ENCODE measurements at places on chromosomes 3 and 15. TPM values are rescaled to one million over a fixed set of nuclear protein-coding genes. Genes with fewer than 3 reads are reported as not detected.
A peak's percentile ranks its signal among the peaks of the same experiment; 100 is the strongest.

DNA sequence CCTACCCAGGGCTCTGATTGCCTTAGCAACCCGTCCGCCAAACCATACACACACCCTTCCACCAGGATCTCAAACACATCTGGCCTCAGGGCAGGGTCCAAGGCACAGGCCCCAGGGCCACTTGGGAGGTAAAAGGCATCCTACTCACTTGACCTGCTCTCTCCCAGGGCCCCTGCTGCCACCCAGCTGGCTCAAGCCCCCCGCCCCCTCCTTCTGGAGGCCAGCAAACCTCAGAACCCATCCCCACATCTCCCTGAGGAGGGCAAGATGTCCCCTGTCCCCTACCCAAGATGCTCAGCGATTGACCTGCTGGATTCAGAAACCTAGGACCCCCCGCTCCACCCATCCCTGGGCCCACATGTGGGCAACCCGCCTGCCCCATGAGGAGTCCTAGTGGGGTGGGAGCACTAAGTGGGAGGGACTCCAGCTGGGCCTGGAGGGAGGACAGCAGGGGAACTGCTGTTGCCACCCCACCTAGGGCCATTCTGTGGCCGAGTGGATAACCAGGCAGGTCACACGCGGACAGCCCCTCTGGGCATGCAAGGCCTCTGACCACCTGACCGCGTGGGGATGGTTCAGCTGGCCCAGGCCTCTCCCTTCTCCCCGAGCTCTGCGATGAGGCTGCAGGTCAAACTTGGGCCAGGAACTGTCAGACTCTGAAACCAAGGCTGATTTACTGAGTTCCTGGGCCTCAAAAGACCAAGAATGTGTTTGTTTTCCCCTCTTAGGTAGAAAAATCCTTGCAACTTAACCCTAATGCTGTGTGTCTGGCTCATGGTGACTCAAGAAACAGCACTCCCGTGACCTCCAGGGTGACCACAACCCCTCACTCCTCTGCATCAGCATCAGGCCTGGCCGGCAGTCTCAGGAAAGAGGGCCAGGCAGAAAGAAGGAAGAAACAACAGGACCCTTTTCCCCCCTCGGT is 4.2 kb downstream of the MFGE8 start:
- no peak for DNase-seq

DNA sequence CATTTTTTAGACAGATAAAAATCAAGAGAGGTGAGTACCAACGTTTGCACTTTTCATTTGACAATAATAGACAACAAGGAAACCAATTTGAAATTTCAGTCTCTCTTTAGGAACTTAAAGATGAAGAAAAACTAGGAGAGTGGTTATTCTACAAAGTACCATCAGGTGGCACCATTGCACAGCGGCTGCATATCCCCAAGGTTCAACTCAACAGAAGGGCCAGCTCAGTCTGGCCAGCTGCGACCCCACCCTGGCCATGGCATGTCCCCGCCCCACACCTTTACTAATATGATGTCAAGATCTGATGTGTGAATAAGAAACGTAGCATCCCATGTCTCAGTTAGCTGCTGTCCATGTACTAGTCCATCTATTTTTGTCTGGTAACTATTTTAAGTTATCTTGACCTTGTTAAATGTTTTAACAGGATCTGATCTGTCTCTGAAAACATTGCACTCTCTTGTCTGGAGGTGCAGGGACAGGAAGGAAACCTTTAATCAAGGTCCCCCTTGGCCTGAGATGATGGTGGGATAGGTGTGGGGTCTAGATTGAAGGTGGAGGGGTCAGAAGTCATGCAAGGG is 35.5 kb upstream of the CGNL1 start:
- peak; percentile 64 for DNase-seq

DNA sequence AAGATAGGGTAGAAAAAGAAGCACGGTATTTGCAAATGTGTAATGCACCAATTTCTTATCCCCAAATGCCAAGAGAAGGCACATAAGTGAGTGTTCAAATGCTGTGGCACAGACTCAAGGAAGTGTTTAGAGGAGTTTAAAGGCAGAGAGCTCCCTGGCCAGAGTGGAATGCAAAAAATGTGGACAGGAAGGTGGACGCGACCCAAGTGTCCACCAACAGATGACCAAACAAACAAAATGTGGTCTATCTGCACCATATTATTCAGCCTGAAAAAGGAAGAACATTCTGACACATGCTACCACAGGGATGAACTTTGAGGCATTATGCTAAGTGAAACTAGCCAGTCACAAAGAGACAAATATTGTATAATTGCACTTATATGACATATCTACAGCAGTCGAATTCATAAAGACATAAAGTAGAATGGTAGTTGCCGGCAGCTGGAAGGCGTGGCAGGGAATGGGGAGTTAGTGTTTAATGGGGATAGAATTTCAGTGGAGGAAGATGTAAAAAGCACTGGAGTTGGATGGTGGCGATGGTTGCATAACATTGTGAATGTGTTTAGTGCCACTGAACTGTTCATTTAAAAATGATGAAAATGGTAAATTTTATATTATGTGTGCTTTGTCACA is 126.6 kb downstream of the SRGAP3 start:
- no peak for DNase-seq

GRCh38 chr3:104132566-104133403 is 1233.9 kb upstream of the ALCAM start:
- no peak for DNase-seq

- DNase-seq = no peak
Measured at GRCh38 chr3:145952536-145952935, 208.4 kb downstream of the PLOD2 start.

DNA sequence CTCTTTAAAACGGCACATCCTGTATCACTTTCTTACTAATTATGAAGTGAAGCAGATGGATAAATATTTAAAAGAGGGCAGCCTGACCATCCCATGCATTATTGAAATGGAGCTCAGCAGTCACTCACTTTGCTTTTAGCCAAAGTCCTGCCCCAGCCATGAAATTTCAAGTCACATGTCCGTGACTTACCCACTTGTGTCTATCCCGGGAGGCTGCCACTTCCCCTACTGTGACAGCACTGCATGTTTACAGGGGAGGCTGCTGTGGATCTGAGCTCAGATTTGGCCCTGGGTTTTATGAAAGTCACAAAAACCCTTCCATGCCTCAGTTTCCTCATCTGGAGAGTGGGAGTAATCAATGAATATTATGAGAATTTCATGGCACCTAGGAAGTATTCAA is 17.9 kb upstream of the LRRK1 start:
- no peak for DNase-seq

DNA sequence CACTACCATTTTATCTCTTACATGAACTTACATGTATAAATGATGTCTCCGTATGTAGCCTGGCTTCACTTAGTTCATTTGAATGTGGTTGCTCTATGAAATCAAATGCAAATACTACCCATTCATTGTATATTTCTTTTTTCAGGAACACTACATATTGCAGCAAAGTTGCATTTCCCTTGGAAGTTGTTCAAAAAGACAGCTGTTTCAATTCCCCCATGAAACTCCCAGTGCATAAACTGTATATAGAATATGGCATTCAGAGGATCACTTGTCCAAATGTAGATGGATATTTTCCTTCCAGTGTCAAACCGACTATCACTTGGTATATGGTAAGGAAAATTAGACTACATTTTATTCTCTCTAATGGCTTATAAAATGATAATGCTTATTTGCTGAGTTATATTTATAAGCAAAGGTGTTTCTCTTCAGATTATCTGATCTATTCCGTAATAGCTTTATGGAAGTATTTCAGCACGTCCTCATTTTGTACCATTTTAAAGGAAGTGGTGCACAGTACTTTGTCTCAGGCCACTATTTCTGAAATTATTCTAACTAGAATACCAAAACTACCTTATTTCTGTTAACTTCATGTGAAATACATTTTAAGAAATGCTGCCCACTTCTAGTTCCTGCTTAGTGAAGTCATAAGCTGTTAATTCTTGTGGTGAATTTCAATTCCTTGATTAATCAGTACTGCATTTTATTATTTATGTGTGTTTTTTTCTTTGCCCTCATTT is 95.1 kb downstream of the IL1RAP start:
- no peak for DNase-seq

DNA sequence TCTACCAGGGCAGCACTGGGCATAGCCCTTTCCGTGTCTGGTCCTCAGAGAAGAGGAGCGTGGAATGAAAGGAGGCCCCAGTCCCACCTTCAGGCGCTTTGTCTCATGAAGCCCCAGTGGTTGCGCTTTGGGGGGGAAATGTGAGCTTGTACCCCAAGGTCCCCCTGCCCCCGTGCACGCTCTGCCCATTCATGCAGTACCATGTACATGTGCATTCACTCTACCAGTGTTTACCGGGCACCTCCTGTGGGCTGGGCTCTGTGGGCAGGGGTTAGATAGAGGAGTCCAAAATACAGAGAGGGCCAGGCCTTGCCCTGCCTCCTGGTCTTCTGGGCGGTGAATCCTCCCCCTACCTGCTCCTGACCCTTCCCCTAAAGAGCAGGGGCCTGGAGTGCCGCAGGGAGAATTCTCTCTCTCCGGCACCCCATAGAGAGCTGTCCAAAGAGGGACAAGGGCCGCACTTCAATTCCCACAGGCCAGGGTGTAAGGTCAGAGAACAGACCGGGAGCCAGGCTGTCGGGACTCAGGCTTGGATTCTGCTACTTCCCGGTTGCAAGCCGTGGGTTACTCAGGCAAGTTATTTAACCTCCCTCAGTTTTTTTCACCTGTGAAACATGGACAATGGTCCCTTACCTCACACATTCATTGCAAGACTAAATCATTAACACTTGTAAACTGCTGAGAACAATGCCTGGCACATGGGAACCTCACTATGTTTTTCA is 153.4 kb downstream of the MEGF11 start:
- DNase-seq = no peak

- DNase-seq = no peak
Measured at GRCh38 chr3:54274607-54275006, 152.3 kb downstream of the CACNA2D3 start.

DNA sequence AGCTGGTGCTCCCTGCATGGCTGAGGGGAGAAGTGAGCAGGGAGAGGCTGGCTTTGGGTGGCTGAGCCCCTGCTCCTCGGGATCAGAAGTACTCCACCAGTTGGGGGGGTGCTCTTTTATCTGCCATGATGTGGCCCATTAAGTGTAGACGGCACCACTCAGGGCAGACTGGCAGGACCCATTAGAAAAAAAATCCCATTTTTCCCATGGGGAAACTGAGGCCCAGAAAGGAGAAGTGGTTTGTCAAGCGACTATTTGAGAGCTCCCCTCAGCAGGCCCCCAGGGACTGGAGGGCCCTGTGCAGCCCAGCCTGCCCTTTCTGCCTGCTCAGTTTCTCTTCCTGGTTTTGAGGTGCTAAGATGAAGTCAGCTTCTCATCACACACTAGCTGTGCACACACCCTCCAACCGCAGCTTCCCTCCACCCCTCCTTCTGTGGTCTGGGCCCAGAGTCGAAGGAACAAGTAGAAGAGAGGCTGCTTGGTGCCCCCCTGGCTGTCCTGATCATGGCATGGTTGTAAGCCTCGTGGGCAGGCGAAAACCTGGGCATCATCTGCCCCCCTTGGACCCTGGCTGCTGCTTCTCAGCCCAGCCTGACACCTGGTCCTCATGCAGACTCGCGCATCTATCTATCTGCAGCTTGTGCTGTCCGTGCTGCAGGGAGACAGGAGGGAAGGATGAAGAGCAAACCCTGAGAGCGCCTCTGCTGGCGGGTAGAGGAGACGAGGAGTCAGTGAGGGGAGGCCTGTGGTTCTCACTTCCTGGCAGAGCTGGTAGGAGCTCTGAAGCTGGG is 5.6 kb downstream of the CSK start:
- DNase-seq = peak; percentile 97

DNA sequence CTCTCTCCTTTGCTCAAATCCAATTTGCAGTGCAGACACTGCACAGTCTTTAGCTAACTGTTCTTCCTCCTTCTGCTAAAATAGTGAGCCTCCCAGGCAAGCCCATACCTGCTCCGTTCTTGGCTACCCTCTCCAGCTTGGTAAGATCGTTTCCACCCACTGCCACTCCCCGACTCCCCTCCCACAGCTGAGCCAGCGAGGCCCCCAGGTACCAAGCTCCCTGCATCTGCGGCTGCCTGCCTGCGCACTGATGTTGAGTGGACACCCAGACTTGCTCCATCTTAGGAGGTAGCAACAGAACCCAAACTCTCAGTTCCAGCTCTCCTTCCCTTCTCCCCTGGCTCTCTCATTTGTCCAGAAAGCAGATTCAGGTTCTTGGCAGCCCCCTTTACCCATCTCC is 7.9 kb upstream of the TNK2 start:
- DNase-seq = no peak

DNA sequence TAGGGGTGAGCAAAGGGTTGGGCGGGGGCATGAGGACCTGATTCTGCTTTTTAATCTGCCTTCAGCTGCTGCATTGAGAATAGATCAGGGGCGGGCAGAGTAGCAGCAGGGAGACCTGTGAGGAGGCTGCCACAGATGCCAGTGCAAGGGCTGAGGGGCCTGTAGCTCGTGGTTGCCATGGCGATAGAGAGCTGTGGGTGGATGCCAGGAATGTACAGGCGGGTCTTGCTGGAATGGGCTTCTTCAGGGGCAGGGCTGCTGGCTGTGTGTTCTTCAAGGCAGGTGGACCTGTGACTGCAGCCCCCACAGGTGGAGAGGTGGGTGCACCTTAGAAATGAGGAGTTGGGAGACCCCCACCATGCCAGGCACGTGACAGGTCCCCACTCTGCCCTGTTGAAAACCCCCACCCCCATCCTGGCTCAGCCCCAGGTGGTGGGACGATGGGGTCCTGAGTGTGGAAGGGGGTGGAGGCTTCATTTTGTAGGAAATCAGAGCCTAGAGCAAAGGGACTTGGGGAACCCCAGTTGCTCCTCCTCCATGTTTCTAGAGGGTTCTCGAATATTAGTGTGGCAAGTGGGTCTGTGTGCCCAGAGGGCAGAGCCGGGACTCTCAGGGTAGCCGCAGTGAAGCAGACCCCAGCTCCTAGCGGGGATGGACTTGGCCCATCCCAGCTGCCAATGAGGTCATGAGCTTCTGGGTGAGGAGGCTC is 38.3 kb downstream of the SLC6A6 start:
- DNase-seq = no peak

GRCh38 chr3:58022490-58022889 is 14.3 kb downstream of the FLNB start:
- no peak for DNase-seq

GRCh38 chr3:160739079-160739478 is 17.0 kb upstream of the PPM1L start:
- DNase-seq = no peak

The ACKR2 gene
- 0.64 TPM for total RNA-seq

The NEK10 gene
- total RNA-seq = 0.57 TPM

The CKMT1B gene
- total RNA-seq = 0.25 TPM

The TRH gene
- total RNA-seq = not detected

The CALML4 gene
- total RNA-seq = 6.8 TPM

The CPEB1 gene
- total RNA-seq = 0.18 TPM

The ANKUB1 gene
- not detected for total RNA-seq

The CDC25A gene
- 33.9 TPM for total RNA-seq

The ZNF710 gene
- total RNA-seq = 22.8 TPM

The BNC1 gene
- total RNA-seq = not detected

The DISP2 gene
- total RNA-seq = 0.04 TPM

Measured in activated CD4-positive, alpha-beta T cell treated with anti-CD3 and anti-CD28 coated beads for 36 hours (primary cell).